Osteoblast (primary cell): ENCODE measurements at places on chromosomes 3 and 15. TPM values are rescaled to one million over a fixed set of nuclear protein-coding genes. Genes with fewer than 3 reads are reported as not detected.

The FBXL2 gene
- 23.2 and 23.6 TPM in 2 replicates for total RNA-seq

The PPP1R14D gene
- total RNA-seq: not detected in 2 replicates

The ITPKA gene
- 0.29 and 0.36 TPM in 2 replicates for total RNA-seq

The ZNF620 gene
- 0.88 and 1.1 TPM in 2 replicates for total RNA-seq

The FILIP1L gene
- total RNA-seq: 5.8 and 5.9 TPM in 2 replicates

The SLC9C1 gene
- not detected in 2 replicates for total RNA-seq

The GATA2 gene
- 0.72 and 0.88 TPM in 2 replicates for total RNA-seq

The ZPLD1 gene
- total RNA-seq: under 0.01 TPM in 1 of 2 replicates, not detected in the other

The CP gene
- 0.88 and 1.4 TPM in 2 replicates for total RNA-seq
